ENCODE measurements at places on chromosomes 13 and 19.

GRCh38 chr19:3983936-3984583 is 1.2 kb downstream of the EEF2 start:
- DNase-seq = peak; percentile 28

DNA sequence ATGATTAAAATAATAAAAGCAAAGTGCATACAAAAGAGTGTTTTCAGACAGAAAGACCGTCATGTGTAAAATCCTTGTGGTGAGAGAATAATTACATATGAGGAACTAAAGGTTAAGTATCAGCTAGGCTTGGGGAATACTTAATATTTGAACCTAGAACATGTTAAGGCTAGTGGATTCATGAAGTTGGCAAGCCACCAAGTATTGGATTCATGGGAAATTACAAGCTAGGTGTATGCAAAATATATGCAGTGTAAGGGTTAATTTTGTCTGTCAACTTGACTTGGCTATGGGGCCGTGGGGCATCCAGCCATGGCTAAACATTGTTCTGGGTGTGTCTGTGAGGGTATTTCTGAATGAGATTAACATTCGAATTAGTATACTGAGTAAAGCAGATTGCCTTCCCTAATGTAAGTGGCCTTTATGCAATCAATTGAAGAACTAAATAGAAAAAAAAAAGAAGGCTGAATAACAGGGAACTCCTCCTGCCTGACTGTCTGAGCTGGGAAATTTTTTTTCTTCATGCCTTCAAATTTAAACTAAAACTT is 533.5 kb upstream of the KLF12 start:
- no peak for DNase-seq

DNA sequence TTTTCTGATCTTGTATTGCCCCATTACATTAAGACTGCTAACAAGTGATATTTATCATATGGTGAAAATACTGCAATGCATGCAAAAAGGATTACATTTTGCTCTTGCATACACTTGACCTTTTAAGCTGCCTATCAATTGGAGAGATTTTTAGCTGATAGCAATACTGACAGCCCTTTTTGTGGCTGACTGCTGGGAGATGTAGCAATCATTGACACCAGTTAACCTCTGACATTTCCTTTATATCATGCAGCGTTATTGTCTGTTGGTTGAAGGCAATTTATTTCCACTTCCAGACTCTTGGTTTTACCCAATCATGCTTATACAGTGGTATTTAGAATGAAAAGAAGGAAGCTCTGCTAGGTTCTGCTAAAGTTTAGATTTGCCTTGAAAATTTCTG is 364.0 kb downstream of the LMO7 start:
- no peak for DNase-seq

GRCh38 chr13:107650081-107650701 is 565.1 kb downstream of the LIG4 start:
- no peak for DNase-seq

DNA sequence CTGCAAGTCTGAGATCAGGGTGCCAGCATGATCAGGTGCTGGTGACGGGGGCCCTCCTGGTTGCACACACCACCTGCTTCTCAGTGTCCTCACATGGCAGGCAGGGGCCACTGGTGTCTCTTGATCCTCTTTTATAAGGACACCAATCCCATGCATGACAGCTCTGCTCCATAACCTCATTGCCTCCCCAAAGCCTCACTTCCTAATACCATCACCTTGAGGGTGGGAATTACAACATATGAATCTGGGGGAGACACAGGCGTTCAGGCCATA is 15.0 kb upstream of the MIER2 start:
- no peak for DNase-seq

DNA sequence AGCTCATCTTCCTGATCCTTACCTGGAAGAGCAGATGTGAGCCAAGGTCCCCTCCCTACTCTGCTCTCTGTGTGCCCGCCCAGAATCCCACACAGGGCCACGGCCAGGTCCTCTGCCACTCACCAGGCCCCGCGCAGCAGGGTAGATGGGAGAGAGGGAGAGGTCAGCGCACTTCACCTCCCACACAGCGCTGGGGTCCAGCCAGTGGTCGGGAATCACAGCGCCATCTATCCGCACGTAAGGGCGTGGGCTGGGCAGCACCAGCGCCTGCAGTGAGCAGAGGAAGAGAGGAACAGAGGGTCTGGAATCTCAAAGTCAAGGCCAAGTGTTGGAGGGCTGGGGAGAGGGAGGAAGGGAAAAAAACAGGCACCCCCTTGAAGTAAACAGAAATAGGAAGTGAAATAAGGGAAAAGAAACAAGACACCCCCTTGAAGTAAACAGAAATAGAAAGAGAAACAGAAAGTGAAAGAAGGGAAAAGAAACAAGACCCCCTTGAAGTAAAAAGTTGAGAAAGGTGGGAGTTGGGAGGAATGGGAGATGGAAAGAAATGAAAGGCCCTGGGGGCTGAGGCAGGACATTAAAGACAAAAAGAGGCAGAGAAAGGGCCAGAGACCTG is 7.0 kb upstream of the PLA2G4C start:
- DNase-seq = no peak

- no peak for DNase-seq
These were observed 5.6 kb downstream of the GTF2F1 start for GRCh38 chr19:6387372-6387771.

DNA sequence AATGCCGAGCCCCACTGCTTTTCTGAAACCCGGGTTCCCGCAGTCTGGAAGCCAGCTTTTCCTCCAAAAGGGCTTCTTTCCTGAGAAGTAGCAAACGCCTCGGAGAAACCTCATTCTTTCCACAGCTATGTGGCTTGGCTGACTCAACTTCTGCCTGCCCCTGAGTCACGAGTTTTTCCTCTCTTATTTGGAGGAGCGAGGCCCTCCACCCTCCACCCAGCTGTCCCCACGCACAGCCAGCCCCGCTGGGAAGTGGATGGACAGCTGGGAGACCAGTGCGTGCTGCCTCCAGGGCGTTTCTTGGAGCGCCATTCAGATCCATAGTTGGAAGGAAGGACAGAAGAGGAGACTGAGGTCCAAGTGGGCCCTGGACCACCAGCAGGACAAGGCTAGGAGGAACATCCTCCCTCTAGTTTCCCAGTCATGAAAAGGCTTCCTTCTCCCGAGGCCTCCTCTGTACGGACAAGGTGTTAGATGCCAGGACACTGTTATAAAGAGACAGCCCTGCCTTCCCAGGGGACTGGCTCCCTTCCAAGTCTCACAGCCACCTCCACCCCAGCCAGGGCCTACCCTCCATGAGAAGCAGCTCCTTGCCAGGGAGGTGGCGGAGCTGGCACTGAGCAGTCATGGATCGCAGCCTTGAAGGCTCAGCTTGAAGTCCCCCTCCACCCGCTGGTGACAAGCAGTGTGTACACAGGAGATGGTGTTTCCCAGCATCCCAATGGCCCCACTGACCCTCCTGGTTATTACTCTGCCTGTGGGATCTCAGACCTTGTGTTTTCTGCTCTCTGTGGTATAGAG is 2.5 kb upstream of the PLEKHF1 start:
- DNase-seq = no peak

All from CD4-positive, alpha-beta T cell treated with Interleukin-15 for 1 hour (primary cell).